ENCODE measurements at places on chromosomes 12 and 14.

- no peak for DNase-seq
These were observed 236.0 kb downstream of the ADAMTS20 start for GRCh38 chr12:43315961-43316360.

DNA sequence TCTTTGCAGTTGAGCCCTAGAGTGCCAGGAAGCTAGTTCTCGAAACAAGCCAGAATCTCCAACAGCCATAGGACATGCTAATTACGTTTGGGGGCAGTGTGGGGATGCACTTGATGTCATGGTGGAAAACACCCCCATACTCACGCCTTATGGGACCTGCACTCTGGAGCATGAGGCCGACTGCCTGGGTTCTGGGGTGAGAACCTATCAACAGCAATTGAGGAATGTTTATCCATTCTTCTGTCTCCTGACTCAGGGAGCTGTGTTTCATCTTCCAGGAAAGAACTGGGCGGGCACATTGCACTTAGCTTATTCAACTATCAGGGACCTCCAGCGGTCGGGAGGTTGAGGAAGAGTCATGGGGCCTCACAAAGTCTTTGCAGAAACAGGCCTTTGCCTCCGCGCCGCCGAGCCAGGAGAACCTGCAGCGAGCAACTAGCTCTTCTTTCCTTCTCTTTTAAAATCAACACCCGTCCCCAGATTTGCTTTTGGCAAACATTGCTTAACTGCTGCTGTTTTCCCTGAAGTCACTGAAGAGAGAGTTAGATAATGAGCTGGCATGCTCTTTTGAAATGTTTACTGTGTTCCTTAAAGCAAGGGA is 226.1 kb upstream of the DIO3 start:
- no peak for DNase-seq

DNA sequence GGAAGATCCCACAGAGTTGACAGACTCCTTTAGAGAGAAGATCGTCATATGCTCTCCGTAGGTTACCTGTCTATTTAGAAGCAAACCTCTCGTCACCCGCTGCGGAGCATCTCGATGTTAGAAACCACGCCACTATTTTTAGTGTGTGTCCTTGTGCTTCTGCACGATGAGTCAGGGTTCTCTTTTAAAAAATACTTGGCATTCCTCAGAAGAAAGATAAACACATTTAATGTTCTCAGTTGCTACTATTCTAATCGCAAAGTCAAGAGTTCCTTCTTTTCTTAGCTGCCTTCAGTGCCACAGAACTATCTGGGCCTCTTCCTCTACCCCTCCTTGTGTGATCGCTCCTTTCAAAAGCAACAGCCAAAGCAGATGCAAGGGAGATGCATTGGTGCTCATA is 192.4 kb downstream of the PELI2 start:
- no peak for DNase-seq

DNA sequence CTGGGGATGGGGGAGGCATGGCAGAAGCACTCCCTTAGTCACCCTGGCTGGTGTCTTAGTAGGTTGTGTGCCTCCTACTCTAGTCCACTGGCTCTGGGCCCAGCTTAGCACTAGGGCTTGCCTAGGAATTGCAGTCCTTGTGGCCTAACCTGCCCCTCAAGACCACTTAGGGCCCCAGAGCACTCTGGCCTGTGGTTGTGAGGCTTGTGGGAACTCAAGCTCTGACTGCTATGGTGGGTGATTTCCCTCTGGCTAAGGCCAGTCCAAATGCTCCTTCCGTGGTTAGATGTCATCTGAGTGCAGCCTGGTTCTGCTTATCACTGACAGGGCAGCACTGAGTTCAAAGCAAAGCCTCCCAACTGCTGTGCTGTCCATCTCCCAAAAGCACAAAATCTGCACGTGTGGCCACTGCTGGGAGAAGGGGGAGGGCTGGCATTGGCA is 20.2 kb downstream of the FGD4 start:
- DNase-seq, result no peak

DNA sequence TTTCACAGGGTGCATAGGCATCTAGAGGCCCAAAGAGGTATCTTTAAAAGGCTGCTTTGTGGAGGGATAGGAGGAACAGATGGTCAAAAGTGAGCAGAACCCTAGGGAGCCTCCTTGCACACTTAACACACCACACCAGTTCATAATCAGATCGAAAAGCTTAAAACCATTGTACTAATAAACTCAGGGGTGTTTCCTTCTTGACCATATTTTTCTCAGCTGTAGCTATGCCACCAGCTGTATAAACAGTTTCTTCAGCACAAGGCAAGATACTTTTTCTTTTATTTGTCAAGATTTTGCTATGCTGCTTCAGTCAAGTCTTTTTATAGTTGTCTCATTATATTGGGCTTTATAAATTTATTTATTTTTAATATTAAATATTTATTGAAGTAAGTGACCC is 88.7 kb downstream of the RIC8B start:
- no peak for DNase-seq

GRCh38 chr12:91413581-91414546 is 231.2 kb upstream of the DCN start:
- no peak for DNase-seq

DNA sequence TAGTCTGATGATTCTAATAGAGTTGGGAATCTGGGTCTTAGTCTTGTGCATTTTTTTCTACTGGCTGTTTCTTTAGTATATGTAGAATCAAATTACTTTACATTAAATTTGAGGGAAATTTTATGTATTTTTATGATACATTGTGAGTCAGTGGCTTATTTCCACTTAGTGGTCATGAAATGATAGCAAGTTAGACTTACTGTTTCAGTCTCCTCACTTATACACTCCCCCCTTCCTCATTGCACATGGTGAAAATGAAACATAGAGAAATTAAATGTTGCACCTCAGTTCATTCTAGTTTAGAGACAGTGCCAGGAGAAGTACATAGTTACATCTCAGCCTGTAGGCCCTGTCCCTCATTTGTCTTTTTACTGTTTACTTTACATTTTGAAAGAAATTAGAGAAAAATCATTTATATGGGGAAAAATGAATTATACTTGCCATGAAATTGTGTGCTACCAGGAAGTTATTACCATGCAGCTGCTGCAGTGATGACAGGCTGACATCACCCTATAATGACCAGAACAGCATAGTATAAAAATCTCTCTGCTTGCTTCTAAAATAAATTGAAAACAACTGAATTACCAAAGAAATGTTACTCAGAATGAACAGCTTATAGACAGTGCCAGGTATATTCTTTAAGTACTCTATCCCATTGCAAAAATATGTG is 113.2 kb downstream of the TRMT5 start:
- DNase-seq, result peak; percentile 43

DNA sequence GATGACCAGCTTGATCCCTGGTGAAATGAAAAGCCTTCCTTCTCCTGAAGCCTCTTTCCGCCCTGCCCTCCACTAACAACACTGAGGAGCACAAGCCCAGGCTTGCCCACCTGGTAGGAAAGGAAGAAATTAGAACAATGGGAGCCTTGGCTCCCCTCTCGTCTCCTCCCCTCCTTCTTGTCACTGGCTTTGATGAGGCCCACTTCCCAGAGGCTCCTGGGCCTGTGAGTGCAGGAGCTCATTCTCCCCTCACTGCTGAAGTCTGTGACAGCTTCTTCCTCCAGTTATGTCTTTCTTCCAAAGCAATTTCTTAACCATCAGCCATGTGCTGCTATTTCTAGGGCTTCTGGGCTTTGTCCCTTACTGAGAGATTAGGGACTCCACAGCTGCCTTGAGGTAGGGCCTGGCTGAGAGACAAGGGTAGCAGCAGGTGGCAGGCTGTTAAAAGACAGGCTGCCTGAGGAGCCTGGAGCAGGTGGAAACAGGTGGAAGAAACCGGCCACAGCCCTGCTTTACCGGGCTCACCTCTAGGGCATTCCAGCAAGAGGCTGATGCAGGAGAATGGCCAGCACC is 53.6 kb upstream of the SRSF5 start:
- DNase-seq, result peak; percentile 88

GRCh38 chr14:95138876-95139275 is 18.5 kb downstream of the DICER1 start:
- DNase-seq, result no peak

- no peak for DNase-seq
These were observed 125.3 kb downstream of the ETV6 start for GRCh38 chr12:11774821-11775220.

DNA sequence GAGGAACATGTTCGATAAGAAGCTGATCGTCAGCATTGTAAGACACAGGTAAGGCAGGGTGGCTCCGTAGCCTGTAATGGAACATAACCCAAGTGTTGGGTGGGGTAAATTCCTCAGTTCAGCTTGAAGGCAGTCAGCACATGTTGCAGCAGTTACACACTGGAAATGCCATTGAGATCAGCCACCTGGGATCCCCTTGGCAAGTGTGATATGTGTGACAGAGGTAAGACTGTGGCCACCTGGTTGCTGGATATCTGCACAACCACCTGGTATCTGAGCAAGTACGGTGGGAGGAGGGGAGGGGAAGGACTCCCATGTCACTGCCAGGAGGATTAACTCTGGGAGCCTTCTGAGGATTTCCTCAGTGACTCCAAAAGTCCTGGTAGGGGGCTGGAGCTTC is 158.0 kb upstream of the CAND1 start:
- no peak for DNase-seq

DNA sequence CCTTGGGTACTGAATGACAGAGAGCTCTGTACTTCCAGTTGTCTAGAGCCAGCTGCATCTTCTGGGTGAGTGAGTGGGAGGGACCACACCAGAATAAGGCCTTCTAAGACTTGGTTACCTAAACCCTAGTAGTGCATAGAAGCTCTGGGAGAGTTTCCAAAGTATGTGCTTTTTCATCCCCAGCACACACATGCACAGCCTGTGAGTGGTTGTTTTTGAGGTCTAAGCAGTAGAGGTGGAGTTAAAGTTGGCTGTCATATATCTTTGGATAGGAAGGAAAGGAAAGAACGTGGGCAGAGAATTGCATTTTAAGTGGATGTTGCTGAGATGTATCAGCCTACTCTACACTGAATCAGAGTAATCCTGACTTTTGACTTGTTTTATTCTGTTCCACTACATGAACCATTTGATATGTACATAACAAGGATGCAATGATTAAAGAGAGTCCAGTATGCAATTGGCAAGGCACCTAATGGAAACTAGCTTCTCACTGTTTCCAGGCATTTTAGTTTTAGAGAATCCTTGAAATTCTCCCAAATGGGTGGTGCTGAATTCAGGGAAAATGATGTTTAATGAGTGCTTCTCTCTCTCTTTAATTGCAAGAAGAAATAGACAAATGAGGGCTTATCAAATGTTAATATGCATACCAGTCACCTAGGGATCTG is 51.8 kb upstream of the PRICKLE1 start:
- no peak for DNase-seq

- DNase-seq, result no peak
These were observed 333.8 kb downstream of the PDZRN4 start for GRCh38 chr12:41521872-41522379.

DNA sequence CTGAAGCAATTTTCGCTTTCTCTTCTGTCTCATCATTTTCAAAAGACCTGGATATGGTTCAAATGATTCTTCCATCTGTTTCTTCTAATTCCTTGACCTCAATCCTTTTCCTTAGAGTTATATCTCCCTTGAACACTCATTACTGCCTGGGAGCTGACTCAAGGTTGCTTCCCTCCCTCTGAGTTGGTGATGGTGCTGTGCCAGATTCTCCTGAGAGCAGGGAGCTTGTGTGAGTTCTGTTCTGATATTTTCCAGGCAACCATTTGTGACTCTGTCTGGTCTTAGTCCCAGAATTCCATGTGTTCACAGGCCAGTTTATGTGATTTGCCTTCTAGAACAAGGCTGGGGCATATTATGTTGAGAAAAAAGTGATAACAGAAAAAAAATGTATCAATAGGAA is 505.1 kb upstream of the SYT1 start:
- DNase-seq, result no peak

- peak; percentile 73 for DNase-seq
These were observed 7.3 kb upstream of the KIF26A start for GRCh38 chr14:104130974-104131651.

DNA sequence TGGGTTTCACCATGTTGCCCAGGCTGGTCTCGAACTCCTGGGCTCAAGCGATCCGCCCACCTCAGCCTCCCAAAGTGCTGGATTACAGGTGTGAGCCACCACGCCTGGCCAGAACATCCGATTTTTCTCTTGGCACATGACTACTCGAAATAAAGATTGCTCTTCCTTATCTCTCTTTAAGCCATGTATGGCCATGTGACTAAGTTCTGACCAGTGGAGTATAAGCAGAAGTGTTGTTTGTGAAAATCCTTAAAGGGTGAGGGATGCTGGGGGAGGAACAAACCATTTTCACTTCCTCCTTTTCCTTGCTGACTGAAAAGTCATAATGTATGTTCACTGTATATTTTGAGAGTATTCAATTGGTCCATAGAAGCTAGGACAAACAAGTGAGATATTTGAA is 50.7 kb upstream of the ATF7IP start:
- no peak for DNase-seq

- DNase-seq, result no peak
These were observed 9.7 kb upstream of the KRT81 start for GRCh38 chr12:52300796-52301691.

Data from NCI-H2081 (cell line).